ENCODE measurements at places on chromosomes 4 and X.

GRCh38 chr4:81472281-81473182 is 825 bp upstream of the RASGEF1B start:
- no peak for DNase-seq

- DNase-seq: no peak
These were observed 4.3 kb downstream of the TMPRSS11E start for GRCh38 chr4:68451246-68452211.

DNA sequence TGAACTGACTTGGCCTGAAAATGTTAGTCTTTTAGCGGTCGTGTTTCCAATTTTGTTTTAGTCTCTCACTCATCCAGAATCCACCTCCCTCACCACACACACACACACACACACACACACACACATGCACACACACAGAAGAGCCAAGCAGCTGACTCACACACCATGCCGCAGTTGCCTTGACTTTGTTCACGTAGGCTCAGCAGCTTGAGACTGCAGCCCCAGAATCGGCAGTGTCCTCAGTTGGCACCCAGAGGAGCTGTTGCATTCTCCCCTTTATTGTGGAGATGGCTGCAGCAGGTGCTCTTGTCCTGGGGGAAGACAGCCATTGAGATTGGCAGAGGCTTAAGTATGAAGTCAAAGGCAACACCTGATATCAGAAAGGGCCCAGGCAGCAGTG is 20.9 kb upstream of the XPNPEP2 start:
- DNase-seq: no peak

DNA sequence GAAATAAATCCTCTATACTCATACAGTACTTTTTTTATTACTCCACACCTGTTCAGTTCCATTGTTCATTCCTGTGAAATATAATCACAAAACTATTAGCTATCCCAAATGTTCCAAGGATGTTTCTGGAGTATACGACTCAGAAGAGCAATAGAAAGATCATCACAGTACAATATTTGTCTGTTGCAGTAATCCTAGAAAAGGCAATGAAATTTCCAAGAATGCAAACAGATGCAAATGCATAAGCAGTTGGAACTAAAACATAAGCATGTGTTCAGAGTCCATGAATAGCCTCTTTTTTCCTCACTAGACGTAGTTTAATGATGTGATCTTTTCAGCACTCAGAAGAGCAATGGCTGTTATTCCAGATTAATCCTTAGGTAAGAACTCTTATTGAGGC is 55.2 kb downstream of the RTL3 start:
- no peak for DNase-seq

- DNase-seq: no peak
These were observed 11.2 kb downstream of the NEK1 start for GRCh38 chr4:169601016-169601771.

GRCh38 chr4:113077575-113077974 is 28.1 kb downstream of the ANK2 start:
- DNase-seq: no peak

DNA sequence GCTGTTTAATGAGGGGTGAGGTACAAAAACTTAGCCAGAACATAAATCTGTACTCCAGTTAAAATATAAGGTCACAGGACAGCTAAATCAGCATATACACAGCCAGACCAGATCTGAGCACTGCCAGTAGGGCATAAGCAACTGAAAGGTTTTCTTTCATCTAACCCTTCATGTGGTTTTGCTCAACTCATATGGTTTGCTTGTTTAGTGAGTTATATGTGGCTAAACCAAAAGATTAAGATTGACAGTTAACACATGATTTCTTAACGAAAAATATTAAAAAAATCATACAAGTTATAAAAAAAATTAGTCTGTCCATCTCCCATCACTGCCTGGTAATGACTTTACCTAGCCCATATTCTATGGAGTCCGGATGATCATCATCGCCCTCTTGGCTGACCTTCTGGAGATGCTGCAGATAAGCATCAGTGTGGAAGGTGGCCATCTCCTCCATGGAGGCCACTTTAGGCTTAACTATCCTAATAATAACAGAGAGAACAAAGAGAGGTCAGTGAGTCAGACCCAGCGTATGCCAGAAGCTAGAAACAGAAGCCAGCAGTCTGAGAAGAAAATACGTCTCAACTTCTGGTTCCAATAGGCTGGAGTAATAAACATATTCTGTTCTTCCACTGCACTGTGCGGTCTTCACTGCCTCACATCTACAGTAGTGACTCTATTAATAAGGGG is 4.1 kb downstream of the HDAC8 start:
- no peak for DNase-seq

DNA sequence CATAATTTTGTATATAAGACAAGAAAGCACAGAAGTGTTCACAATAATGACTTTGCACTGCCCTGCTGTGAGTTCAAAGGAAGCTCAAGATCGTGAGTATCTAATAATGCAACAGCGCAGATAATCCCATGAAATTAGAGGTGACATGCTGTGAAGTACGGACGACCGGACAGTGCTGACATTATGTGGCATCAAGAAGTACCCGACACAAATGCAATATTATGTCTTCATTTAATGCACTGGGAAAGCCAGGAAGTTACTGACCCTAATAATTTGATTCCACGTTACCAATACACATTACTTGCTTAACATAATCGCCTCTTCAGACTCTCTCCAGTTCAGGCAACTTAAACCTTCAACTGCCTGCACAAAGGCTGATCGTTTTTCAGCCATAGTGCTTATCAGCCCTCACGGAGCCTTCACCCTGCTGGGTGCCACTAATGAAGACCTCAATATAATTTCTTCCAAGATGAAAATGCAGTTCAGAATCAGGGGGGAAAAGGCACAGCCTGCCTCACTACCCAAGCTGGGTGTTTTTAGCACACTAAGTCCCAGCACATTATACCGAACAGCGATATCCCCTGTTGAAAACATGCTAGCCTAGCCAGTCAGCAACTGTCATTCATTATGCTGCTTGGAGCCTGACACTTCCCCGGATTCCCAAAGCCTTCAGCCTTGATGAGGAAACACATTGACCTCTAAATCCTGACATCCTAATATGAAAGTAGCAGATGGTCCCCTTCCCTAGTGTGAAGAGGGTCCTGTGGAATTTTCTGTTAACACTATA is 56.1 kb downstream of the SLC7A11 start:
- DNase-seq: no peak

- no peak for DNase-seq
These were observed 50.2 kb downstream of the CPZ start for GRCh38 chr4:8642651-8643321.

DNA sequence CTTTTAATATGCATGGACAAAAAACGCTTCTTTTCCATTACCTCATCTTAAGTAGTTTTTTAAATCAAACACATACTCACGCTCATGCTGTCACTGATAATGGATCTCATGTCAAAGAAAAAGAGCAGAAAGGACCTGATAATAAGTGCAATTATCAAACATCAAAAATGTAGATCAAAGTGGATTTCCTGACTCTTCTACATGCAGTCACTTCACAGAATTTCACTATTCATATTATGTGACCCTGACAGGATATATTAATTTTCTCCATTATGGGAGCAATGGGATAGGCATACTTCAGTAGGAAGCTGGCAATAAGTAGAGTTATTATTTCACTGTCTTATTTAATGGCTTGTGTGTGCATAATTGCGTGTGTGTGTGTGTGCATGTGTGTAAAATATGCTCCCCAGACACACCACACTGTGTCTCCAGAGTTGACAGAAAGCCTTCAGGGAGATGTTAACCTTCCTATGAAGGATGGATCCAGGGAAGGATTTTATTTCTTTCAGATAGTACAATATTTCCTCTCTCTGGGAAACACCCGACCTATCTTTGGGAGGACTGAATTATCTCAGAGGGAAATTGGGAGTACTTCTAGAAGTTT is 445.2 kb downstream of the SH2D1A start:
- DNase-seq: no peak
